Activated B cell treated with CpG ODN at 0.5 μM for 24 hours (primary cell): ENCODE measurements at places on chromosomes 3 and 15.

GRCh38 chr3:55698831-55699230 is 211.7 kb upstream of the WNT5A start:
- DNase-seq: no peak

- DNase-seq: no peak
Measured at GRCh38 chr15:89526181-89526580, 29.8 kb upstream of the RHCG start.

GRCh38 chr3:94221829-94222228 is 159.0 kb downstream of the NSUN3 start:
- DNase-seq: no peak

- DNase-seq: no peak
Measured at GRCh38 chr3:108315767-108316301, 19.5 kb downstream of the HHLA2 start.

- no peak for DNase-seq
Measured at GRCh38 chr3:164375995-164376394, 702.3 kb downstream of the SI start.

DNA sequence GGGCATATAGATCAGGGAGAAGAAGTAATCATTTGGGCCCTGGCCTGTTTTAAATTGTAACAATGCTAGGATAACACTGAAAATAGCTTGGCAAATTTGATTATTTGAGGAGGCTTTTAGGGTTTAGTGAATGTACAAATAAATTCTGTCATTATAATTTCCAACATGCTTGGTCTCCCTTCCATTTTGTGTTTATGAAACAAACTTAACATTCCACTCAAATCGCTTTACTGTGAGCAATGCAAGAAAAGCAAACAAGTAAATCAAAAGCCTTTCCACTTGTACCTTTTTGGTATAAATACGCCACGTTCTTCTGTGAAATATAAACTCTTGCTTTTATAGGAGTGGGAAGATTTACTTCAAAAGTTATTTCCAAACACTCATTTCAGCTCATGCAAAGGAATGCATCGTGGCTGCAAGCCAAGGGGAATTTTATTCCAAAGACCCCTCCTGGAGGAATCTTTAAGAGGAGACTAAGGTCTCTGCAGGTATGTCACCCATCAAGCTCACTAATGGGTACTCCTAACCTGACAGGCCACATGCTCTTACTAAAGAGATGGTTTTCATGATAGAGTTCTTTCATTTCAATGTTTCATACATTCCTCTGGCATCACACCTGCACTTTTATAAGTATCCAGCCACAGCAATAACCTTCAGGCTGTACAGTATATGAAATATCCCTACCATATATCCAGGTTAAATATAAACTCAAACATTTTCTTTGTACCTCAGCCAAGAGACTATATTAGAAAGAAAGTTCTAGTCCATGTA is 115.2 kb downstream of the P3H2 start:
- DNase-seq: no peak

DNA sequence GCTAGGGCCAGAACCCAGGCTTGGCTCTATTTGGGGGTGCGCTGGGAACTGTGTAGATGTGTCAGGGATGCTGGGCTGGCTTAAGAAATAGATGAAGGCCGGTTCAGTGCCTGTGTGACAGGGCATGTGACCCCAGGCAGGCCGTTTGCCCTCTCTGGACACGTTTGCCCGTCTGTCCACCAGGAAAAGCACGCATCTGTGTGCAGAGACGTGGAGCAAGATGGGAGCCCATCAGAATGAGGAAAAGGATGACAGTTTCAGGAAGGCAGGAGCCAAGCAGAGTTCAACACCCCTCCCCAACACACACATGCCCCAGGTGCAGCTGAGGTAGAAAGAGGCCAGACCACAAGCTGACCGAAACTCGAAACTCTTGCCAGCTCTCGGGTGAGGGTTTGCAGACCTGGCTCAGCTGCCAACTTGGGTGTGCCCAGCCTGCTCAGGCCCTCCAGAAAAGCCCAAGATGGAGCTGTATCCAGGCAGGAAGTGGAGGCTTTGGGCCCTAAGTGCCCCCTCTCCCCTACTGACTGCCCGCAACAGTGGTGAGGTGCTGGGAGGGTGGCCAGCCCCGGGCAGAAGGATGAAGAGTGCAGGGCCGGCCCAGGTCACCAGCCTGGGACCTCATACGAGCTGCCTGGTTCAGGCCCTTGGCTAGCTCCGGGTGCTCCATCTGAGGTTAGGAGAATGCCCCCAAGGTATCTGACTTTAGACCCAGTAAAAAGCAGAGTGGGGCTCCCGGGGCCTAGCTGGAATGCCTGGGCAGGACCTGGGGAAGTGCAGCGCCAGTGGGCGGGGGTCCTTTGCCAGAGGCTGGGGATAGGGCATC is 10.2 kb upstream of the MESP1 start:
- DNase-seq: no peak

DNA sequence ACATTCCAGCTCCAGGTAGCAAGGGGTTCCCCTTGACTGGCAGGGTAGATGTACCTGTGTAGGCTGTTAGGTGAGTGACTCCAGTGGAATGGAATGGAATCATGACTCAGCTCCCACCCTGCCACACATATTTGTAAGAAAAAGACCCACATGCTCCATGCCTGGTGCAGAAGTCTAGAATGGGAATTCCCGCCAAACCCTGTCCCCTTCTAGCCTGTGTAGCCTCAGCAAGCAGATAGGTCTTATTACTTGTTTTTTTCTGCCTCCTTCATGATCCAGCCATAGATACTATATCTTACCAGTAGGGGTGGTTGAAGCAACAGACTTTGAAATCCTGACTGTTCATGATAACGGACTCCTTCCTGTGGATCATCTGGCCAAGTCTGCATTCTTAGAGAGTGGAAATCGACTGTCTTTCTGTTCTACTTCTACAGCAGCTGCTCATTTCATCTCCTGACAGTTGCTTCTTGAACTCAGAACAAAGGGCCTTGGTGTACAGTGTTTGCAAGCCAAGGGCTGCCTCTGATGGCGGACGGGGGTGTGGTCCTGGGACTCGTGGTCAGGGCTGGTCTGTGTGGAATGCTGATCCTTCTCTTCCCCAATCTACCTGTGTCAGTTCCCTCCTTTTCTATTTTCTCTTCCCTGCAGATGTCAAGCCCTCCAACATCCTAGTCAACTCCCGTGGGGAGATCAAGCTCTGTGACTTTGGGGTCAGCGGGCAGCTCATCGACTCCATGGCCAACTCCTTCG is 16.3 kb downstream of the SNAPC5 start:
- no peak for DNase-seq

- DNase-seq: no peak
Measured at GRCh38 chr3:101709126-101709525, 15.3 kb upstream of the CEP97 start.

GRCh38 chr15:39564972-39565665 is 15.8 kb upstream of the THBS1 start:
- no peak for DNase-seq

DNA sequence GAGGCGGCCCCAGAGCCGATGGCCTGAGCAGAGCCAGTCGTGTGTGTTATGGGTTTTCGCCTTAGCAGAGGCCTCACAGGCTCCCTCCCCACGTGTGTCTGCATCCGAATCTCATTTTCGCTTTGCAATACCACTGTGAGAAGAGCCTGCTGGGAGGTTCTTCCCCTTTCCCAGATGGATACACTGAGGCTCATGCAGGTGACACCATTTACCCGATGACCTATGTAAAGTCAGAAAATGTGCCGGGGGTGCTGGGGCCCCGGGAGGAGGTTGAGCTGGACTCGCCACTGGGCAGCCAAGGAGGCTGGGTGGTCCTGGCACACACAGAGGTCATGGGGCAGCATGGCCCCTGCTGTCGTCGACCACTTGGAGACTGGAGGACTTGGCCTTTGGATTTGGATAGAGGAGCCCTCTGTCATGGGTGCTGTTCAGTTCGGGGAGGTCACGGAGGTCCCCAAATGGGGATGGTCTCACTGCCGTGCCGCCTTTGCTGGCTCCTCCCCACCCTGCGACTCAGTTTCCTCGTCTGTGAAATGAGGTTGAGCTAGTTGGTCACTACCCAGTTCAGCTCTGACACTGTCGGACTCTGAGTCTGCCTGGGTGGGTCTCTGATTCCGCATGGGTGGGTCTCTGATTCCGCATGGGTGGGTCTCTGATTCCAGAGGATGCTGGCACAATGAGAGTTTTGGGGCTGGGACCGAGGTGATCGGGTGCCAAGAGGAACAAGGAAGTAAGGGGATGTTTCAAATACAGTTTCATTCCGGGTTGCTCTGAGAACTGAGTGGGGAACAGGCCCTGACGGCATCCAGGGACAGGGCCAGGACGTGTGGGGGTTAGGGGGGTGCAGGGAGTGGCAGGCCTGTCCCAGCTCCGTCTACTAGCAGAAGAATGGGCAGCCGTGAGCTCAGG is 23.2 kb upstream of the MUC4 start:
- no peak for DNase-seq

- DNase-seq: no peak
Measured at GRCh38 chr3:69880069-69880640, 119.4 kb upstream of the SAMMSON start.

DNA sequence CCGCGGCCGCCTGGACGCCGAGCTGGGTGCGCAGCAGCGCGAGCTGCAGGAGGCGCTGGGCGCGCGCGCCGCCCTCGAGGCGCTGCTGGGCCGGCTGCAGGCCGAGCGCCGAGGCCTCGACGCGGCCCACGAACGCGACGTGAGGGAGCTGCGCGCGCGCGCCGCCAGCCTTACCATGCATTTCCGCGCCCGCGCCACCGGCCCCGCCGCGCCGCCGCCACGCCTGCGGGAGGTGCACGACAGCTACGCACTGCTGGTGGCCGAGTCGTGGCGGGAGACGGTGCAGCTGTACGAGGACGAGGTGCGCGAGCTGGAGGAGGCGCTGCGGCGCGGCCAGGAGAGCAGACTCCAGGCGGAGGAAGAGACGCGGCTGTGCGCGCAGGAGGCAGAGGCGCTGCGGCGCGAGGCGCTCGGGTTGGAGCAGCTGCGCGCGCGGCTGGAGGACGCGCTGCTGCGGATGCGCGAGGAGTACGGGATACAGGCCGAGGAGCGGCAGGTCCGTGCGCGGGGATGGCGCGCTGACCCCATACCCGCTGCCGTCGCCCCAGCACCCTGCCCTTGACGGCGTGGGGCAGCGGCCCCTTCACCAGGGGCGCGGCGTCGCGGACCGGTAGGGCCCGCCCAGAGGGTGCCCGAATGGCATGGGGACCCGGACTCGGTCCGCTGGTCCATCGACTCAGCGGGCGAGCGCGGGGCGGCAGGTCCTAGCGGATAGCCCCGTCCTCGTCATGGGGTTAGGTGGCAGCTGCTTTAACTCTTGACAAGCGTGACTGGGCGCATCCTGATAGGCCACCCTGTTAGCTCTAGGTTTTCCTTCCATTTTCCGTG is 848 bp downstream of the SYNM start:
- DNase-seq: no peak

GRCh38 chr3:5016211-5017161 is 37.2 kb downstream of the BHLHE40 start:
- DNase-seq: no peak

DNA sequence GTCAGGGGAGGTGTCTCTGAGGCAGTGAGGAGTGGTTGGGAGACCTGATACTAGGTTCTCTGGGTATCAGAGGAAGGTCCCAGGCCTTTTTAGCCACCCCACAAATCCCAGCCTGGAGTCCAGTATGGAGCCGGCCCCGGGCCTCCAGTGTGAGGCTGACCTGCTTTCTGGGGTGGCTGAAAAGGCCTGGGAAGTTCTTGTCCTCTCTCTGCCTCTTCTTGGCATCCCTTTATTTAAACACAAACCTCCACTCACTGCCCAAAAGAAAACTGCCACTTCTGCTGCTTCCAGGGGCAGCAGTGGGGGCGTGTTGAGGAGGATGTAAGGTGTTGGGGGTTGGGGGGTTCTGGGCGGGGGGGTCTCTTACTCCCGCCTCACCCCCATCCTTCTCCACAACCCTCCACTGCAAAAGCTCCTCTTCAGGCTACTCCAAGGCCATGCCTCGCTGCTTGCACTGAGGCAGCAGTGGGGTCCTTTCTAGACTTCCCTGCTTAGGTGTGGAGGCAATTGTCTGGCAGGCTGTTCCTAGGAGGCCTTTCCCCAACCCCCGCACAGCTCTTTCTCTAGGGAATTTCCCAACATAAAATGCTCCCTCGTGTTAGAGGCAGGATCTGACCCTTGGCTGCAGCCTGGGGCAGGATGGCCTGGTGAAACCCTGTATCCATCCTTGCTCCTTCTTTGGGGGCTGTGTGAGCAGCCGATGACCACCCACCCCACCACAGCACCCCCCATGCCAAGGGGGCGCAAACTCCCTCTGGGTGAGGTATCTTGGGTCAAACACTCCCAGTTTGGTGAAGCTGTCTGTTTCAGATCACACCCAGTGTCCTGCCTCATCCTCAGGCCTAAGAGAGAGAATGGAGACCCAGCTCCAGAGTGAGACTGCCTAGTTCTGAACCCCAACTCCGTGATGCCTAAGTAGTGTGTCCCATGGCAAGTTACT is 12.1 kb upstream of the RAD18 start:
- no peak for DNase-seq

- no peak for DNase-seq
Measured at GRCh38 chr3:55362210-55362960, 124.7 kb downstream of the WNT5A start.

DNA sequence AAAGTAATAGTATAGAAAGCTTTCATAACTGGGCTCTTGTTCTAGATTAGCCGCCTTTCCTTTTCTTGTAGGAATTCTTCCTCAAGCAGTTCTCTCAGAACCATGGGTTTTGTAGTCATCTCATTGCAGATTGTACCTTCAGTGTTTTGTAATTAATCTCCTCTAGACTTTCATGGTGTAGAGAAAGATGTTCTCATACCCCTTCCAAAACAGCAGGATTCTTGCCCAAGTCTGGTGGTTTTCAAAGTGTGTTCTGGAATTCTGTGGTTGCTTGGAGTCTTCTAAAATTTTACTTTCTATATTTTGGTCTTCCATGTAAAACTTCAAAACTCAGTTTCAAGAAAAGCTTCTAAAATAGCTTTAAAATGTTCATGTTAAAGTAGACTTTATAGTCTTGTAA is 293.8 kb downstream of the PTPRG start:
- no peak for DNase-seq

DNA sequence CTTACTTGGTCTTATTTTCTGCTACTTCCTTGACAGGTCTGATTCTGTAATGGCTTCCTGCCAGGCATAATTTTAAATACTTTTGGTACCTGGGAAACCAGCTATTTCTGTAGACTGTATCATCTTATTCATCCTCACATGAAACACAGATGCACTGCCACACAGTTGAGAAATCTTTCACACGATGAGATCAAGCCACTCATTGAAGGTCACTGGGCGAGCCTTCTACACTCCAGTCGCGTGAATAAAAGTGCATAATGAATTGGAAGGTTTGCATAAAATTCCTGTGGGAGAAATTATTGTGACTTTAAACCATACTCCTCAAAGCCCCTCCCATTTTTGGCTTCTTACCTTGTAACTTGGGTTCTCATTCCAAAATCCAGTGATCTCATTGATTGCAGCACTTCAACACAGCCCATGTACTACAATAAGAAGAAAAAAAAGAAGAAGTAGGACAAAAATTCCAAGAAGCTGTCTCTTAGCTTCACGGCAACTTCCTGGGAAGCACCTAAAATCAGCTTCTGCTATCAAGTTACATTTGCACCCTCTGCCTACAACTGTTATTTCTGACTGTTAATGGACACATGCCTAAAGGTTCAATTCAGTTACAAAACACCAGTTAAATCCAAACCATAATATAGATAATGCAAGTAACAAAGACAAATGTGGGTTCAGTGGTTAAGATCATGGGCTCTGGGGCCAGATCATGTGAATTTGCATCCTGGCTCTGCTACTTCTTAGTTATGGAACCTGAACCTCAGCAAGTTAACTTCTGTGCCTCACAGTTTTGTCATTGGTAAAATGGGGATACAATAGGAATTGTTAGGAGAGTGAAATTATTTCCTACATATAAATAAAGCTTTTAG is 39.0 kb downstream of the SHC4 start:
- no peak for DNase-seq

GRCh38 chr3:31968369-31968926 is 12.6 kb downstream of the OSBPL10 start:
- no peak for DNase-seq
